Renal pelvis (tissue), 12 donors: ENCODE measurements at places on chromosomes 11 and 22.

- DNase-seq = no peak
Measured at GRCh38 chr22:44215287-44215686, 34.6 kb downstream of the PARVG start.

- DNase-seq = peak; percentile 49
Measured at GRCh38 chr22:33757041-33757801, 163.1 kb downstream of the LARGE1 start.

- no peak for DNase-seq
Measured at GRCh38 chr11:116387641-116388040, 385.1 kb downstream of the BUD13 start.

DNA sequence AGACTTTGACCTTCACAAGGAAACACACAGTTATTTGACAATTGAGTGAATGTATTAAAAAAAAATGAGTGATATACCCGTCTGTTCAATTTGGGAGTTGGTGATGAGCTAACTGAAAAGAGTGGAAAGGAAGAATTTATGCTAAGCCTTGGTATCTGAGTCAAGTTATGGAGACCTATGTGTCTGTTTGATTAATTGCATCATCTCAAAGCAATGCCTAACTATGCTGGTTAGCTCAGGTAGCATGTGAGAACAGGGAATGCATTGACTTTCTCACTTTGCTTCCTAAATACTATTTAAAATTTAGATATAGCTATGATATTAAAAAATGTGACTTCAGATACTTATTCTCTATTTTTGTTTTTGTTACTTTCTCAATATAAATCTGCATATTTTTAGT, 110.5 kb downstream of the DDX10 start:
- DNase-seq = no peak
